SK-N-SH (cell line): ENCODE measurements at places on chromosomes 12 and 14.

DNA sequence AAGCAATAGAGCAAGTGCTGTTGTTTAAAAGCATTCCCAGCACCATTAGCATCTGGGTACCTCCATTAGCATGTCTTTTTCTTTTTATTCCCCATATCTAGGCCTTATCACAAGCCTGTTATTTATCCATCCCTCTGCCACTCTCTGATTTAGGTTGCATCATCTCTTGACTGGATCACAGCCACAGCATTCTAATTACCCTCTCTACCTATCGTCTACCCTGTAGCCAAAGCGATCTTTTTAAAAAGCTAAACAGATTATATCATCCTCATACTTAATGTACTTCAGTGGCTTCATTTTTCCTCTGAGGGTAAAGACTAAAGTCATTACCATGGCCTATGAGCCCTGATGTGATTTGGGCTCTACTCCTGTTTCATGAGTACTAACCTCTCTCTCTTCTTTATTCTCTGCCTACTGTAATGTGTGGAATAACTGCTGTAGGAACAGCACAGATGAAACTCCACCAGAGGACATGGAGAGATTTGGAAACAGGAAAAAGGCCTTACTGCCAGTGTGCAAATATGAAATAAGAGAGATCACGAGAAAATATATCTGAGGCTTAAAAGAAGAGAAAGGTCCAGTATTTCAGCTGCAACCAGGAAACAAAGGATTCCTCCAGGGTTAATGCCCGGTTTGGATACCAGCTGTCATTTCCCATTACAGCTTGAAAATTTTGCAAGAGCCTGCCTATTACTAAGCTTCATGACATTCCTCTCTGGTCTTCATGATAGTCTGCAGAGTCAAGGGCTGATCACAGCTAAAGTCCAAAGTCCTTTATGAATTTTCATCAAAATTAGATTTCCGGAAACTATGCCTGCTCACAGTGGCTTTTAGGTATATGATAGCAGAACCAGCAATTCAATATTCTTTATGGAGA lies 422.5 kb upstream of the PDE3A start:
- DNase-seq: peak; percentile 76

DNA sequence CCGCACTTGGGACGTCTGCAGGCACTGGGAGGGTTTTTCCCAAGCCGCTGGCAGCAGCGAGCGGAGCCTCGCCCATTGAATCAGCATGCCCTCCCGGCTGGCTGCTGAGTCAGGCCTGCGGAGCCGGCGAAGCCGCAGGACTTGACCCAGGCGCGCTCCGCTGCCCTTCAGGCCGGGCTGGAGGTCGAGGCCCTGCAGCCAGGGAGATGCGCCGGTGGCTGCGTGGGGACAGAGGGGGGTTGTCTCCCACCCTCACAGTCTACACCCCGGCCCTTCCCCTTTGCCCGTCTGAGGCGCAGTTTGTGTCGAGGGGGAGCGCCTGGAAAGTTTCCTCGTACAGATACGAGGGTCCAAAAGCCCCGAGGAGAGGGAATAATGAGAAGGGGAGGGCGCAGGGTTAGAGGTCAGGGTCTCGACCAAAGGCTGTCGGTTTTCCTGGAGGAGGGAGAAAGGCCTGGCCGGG lies 759 bp upstream of the KLC1 start:
- peak; percentile 72 for DNase-seq

GRCh38 chr12:108704527-108704926 lies 26.8 kb downstream of the CORO1C start:
- DNase-seq: no peak

DNA sequence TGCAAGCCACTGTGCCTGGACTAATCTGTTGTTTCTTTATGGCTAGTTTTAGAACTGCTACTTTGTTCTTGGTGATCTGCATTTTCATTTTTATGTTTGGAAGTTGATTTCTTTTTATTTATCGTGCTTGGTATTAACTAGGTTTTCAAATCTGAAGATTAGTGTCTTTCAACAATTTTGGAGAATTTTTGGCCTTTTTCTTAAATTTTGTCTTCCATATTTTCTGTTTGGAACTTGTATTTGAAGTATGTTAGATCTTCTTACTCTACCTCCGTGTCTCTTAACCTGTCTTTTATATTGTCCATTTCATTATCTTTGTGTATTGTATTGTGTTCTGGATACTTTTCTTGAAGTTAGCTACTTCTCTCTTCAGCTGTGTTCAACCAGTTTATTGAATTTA lies 9.5 kb downstream of the FRS2 start:
- DNase-seq: no peak

DNA sequence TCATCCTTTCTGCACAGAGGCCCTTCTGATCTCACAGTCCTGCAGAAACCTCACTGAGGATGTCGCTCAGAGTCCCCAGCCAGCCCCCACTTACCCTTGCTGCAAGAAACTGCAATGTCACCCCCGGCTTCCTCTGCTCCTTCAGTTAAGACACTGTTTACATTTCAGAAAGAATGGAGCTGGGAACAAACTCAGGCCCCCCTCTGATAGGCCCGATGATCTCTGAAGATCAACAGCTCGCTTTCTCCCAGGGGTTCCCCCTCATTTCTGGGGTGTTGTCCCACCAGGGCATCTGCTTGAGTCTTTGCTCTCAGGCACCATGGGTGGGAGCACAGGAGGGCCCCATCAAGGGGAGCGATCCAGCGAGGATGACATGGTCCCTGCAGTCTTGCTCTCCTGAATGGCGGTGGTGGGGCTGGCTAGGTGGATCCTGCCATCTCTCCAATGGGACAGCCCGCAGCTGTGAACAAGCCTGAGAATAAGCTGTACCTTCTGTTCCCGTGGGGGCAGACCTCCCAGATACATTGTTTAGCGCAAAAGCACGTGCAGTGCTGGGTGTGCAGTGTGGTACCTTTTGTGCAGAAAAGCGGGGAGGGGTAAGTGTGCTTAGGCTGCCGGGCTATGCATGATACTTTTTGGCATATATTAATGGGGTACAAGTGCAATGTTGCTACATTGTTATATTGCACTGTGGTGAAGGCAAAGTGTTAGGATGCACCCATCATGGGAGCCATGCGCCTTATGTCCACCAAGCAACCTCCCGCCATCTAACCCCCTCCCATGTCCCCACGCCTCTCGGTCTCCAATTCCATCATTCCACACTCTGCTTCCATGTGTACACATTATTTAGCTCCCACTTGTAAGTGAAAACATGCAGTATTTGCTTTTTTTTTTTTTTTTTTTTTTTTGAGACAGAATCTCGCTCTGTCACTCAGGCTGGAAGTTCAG lies 6.7 kb upstream of the NCOR2 start:
- no peak for DNase-seq

DNA sequence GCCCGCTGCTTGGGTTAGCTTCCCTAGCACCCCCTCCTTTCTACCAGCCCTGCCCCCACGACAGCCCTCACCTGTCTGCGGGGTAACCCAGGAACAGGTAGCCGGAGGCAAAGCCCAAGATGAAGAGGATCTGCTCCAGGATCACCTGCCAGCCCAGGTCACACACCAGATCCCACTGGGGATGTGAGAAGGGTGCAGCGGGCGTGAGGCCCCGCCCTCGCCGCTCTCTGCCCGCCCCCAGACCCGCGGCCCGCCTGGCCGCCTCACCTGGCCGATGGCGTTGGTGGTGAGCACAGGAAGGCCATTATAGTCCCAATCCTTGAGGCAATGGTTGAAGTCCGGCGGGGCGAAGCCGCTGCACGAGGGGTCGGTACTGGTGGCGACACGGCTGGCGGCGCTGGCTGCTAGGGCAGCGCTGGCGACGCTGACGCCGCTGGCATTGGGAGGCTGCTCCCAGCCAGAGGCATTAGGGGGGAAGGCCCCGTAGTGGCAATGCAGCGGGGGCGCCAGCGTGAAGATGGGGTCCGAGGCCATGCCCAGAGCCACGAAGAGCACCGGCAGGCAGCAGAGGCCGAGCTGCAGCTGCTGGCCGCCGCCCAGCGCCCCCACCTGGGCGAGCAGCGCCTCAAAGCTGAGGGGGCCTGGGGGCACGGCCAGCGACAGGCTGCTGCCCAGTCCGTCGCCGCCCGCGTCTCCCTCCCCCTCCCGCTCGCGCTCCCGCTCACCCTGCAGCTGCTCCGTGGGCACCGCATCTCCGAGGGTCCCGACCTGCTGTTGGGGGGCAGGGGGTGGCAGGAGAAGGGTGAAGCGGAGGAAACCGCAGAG lies 794 bp downstream of the SLC22A17 start:
- peak; percentile 93 for DNase-seq
